ENCODE measurements at places on chromosomes 16 and 17.

DNA sequence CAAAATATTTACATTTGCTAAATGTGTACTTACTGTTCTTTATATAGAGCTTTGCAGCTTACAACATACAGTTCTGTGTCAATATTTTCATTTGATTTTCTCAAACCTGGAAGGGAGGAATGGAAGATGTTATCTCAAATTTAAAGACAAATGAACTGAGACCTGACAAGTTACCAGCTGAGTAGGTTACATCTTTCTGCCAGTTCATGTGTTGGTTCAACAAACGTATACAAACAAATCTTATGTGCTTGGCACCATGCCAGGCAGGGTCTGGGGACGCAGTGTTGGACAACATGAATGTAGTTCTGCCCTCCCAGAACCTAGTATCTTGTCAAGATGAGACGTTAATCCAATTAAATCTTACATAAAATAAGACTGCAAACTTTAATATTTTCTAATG, 507.5 kb upstream of the HSBP1 start:
- no peak for DNase-seq

DNA sequence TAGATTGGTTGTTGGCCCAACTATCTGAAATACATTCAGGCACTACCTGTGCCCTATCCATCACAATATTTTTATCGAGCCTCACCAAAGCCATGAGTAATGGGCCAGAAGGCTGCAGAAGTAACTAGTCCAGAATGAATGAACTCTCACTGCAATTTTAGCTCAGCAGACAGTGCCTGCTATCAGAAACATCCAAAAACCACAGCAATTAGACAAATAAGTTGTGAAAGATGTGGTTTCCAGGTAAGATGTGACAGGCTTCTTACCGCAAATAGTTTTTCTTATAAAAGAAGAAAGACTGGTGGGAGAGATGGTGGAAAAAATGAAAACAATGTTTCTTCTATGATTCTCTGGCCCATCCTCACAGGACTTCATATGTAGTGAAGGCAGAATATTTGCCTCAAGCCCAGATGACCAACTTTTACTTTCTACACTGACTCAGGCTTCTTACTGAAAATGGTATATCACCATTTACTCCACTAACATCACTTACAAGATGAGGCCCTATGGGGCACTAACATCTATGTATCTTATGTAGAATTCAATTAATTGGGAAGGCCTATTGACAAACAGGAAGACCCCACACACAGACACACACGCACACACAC, 9.8 kb upstream of the RFFL start:
- no peak for DNase-seq

- no peak for DNase-seq
Observed at GRCh38 chr17:77148077-77148939, 7.5 kb downstream of the SEC14L1 start.

- no peak for DNase-seq
Observed at GRCh38 chr16:88200896-88201185, 181.9 kb upstream of the ZNF469 start.

- no peak for DNase-seq
Observed at GRCh38 chr17:27091043-27091497, 202.8 kb upstream of the WSB1 start.

DNA sequence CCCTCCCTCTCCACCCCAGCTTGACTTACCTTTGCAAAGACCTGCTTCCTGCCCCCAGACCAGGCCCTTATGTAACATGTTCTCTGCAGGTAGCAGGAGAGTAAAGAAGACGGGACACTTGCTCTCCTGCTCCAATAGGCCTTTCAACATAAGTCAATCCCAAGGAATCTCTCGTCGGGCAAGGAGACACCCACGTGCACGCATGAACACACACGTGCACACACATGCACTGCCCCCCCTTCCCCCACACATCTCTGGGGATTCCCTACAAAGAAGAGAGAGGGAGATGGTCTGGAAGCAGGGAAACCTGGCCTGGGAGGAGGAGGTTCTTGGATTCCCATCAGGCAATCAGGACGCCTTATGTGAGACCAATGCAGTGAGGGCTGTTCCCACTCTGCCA, 41.4 kb downstream of the ABCC12 start:
- DNase-seq: no peak

DNA sequence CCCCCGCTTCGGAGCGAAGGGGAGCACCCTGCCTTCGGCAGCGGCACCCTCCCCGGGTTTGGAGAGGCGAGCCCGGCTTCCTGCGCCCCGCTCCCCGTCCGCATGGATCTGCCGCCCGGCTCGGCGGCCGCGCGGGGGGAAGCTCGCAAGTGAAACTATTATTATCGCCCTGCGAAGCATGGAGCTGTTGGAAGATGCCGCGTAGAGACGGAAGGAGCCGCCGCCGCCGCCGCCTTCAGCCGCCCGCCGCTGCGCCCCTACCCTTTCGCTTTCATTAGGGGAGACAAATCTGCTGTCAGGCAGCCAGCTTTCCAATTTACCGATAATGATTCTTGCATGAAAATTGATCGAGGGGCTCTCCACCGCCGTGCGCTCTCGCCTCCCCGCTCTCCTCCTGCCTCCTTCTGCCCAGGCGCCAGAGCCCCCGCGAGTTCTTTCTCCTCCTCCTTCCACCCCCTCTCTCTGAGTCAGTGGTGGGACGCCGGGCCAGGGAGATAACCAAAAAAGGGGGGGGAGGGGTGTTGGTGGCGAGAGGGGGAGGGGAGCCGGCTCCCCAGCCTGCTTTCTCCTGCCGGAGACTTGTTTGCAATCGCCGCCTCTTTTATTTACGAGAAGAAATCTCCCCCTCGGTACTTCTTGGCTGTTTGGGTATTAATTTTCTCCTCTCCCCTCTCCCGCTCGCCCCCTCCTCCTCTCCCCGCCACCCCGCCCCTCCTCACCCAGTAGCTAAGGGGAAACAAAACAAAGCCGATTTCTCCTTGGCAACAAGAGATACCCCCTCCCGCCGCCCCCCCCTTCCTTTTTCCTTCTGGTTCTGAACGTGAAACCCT, 58.0 kb upstream of the GSE1 start:
- peak; percentile 39 for DNase-seq

DNA sequence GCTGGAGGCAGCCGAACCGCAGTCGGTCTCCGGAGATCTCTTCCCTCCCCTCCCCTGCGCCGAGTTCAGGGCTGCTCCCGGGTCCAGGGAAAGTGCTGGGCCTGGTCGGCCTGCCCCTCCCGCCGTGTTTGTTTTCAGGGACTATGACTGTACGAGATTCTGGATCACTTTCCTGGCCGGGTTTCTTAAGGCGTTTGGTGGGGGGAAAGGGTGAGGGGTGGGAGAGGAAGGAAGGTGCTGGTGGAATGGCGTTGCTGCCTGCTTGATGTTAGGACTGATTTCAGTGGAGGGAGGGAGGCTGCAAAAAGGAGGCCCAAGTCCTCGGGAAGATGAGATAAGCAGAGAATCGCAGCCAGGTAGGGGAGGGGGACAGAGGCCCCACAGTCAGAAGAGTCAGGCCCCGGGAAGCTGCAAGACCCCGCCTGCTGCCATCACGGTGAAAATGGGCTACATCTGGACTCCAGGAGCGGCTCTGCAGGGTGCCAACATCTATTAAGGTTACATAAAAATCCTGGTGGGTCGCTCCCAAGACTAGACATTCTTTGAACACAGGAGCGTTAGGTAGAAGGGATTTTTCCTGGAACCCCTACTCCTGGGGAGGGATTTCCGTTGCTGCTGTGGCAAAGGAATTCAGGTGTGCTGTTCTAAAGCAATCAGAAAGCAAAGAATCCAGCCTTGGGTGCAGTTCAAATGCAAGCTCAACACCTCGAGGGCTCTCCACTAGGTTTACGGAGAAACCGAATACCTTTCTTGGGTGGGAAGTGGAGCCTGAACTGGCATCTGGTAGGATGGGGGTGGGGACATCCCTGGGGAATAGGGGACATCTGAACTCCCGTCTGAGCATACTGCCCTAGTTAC, 1.2 kb downstream of the ARHGAP44 start:
- DNase-seq: no peak

DNA sequence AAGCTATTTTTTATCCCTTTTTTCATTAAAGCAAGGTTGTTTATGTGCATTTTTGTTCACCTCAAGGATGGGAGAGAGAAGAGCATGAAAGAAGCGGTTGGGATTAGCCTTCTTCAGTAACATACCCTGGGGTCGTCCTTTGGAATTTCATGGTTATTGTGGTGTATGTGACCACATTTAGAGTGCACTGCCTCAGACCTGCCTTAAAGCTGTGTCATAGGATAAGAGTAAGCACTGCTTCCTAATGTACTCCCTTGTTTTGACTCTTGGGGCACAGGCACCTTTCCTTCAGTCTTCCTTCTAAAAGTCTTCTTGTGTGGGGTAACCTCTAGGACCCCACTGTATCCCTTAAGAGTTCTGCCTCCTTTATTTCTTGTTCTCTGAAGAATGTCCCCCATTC, 28.9 kb downstream of the TNRC6A start:
- DNase-seq: no peak

- DNase-seq: no peak
Observed at GRCh38 chr16:70714581-70715054, 28.8 kb upstream of the MTSS2 start.

DNA sequence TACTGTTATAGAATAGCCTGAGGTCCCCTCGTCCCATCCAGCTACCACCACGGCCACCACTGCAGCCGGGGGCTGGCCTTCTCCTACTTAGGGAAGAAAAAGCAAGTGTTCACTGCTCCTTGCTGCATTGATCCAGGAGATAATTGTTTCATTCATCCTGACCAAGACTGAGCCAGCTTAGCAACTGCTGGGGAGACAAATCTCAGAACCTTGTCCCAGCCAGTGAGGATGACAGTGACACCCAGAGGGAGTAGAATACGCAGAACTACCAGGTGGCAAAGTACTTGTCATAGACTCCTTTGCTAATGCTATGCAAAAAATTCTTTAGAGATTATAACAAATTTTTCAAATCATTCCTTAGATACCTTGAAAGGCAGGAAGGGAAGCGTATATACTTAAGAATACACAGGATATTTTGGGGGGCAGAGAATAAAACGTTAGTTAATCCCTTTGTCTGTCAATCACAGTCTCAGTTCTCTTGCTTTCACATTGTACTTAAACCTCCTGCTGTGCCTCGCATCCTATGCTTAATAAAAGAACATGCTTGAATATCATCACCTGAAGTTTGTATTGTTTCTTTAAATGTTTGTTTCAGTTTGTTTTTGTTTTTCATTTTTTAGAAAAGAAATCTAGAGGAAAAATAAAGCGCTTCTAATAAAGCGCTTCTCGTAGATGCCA, 388.3 kb downstream of the MAF start:
- no peak for DNase-seq

DNA sequence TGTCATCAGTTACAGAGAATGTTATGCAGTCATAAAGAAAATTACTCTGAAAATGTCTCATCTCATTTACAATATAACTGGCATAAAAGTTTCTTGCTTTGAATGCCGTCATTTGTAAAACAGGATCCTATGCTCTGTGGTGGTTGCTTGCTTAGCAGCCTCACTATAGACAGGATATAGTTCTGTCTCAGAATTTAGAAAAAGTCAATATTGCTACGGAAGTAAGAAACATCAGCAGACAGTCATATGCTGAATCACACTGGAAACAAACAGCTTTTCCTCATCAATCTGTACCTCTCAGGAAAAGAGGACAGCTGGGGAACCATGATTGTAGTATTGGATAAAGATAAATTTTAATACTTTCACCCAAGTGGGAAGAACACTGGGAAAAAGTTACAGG, 105.5 kb downstream of the MYO1D start:
- no peak for DNase-seq

- DNase-seq: peak; percentile 69
Observed at GRCh38 chr17:6831661-6832263, at the start of gene TEKT1. TEKT1 (minus strand) TSS chr17:6831729; CDS start chr17:6830376, 1,353 bp downstream.

GRCh38 chr16:77250400-77250799, 51.2 kb downstream of the SYCE1L start:
- DNase-seq: no peak

DNA sequence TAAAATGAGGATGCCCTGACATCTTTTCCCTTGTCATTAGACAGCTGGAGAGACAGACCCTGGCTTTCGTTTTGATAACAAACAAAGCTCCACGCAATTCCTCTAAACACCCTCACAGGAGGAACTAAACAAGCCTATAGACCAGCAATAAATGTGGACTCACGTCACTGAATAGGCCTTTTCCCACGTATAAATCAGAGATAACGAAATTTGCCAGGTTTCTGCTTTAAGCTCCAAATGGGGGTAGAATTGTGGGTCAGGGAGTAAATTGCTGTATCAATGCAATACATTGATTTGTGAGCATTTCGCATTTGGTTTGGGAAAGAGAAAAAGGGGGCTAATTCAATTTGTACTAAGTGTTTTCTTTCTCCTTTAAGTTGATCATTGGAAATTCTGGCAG, 256.0 kb downstream of the PMP22 start:
- DNase-seq: no peak

GRCh38 chr16:4081047-4081446, 35.2 kb downstream of the ADCY9 start:
- DNase-seq: no peak

DNA sequence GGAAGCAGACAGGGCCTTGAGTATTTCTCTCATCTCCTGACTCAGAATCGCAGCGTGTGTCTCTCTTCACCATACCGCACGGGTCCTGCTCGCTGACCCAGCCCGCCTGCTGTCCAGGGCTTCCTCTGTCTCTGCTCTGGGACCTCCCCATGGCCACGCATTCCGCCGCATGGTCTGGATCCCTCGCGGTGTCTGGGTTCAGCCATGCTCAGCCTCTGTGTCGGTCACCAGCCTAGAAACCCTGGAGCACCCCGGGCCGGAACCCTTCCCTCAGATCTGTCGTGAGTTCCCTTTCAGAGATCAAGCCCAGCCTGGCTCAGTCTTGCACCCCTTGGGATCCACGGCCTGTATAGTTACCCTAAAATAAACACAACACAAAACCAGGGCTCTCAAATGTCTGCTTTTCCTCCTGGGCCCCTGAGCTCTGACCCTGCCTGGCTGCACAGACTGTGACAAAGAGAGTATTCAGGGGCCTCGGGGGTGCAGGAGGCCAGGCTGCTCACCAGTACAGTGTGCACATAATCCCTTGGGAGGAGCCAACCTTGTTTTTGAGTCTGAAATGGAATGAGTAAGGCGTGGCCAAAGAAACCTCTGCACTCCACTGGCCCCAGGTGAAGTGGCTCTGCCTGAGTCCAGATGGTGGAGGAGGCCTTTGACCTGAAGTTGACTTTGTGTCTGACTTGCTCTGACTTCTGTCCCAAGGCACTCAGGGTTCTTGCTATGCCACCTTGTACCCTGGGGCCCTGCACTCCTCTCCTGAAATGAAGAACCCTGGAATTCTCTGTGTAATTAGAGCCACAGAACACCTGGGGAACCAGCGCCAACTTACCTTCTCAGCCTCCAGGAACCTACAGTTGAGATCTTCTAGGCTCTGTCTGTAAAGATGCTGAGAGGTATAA, 5.8 kb upstream of the SPIRE2 start:
- peak; percentile 17 for DNase-seq

GRCh38 chr17:7392696-7393612, 1.4 kb downstream of the PLSCR3 start:
- DNase-seq: no peak
